ENCODE measurements at places on chromosomes 5 and 9.
A peak's percentile ranks its signal among the peaks of the same experiment; 100 is the strongest.

DNA sequence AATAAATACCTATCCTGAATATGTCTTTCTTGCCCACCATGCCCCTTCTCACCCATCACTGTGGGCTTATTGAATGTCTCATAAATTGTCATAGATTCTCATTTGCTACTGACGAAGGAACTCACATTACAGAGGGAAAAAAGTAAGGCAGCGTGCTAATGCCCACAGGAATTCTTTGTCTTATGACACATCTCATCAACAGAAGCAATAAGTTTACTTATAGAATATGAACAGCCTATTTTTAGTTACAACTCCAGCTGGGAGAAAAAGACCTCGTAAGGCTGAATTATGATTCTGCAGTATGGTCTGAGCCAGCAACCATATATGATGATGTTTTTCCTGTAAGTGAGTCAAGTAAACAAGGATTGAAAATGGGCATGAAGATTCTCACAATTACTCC lies 22.4 kb upstream of the ATG10 start:
- no peak for DNase-seq

- no peak for DNase-seq
These were observed 94.4 kb downstream of the GLDC start for GRCh38 chr9:6551136-6551535.

GRCh38 chr5:22728610-22729009 lies 124.5 kb downstream of the CDH12 start:
- DNase-seq = no peak

DNA sequence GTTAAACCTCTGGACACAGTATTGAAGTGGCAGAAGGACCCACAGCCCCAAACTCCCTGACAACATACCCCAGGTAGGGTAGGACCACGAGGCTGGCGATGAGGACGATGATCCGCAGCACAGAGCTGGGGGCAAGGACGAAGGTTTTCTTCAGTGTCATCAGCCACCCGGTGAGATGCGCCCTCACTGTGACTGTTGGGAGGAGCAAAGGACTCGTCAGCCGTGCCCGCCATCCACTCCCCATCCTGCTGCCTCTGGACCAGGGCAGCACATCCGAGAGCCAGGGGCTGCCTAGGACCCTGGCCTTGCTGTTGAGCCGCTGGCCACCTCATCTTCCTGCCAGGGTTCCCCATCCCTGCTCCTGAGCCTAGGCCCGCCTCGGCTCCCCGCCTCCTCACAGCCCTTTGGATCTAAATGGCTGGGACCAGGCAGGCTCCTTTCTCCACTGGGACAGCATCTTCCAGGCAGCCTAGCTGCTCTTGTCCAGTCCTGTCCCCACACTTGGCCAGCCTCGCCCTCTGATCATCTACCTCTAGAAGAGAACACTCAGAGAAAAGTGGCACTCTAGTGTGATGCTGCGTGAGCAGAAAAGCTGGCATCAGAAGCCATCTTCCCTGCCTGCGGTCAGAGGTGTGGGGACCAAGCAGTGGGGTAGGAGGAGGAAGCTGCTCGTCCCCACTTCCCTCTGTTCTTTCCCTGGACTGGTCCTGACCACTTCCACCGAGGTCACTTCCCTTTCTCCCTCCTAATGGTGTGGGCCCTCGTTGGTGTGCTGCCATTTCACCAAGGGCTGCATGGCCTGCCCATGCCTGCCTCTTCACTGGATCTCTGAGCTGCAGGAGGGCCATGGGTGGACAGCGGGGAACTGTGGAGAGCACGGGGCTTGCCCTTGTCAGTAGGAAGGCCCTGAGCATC lies 49.2 kb downstream of the OTULIN start:
- DNase-seq = no peak

GRCh38 chr5:38695021-38695958 lies 138.8 kb upstream of the LIFR start:
- no peak for DNase-seq

GRCh38 chr9:128689820-128690683 lies 1.0 kb downstream of the SET start:
- peak; percentile 74 for DNase-seq

DNA sequence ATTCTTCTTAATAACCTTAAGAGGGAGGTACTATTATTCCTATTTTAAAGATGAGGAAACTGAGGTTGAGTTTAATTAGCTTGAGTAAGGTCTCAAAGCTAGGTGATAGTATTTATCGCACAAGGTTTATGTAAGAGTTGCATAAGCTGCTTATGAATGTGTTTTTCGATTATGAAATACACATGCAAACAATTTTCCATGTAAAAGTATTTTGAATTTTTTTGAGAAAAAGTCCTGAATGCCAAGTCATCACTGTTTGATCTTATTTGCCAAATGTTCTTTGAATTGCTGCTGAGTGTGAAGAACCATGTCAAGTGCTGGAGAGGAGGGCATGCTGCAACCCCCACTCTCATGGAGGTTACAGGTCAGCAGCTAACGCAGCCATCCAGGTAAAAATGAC lies 174.4 kb downstream of the CARTPT start:
- DNase-seq = no peak

GRCh38 chr5:109411627-109412026 lies 1.9 kb upstream of the PJA2 start:
- DNase-seq = peak; percentile 42

DNA sequence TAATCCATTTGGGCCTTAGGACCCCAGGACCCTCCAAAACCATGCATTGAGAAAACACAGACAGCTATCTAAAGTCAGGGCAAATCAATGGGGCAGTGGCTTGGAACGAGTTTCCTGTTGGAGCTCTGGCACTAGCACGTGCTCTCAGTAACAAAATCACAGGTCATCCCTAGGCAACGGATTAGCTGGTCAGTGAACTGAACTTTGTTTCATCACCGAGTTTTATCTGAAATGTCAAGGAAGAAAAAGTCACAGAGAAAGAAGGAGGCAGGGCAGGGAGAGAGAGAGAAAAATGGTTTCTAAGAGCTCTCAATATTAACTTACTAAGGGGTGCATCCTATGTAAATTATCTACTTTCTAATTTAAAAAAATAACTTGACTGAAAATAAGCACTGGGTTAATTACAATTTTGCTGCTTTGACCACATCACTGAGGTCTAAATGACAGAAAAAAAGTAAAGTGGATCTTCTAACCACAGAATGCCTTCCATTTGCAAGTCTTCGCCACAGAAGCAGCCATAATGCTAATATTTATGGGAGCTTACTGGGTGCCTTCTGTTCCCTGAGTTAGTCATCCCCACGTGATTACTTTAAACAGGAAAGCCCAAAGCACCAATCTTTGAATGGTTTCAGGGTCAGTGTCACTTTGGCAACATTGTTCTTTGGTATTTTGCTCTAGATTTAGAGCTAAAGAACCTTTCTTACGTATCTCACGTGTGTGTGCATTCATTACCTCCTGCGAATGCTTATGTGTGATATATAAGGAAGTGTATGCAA lies 503.9 kb downstream of the RASEF start:
- DNase-seq = no peak

GRCh38 chr5:68114378-68115040 lies 101.0 kb upstream of the PIK3R1 start:
- DNase-seq = no peak

- peak; percentile 43 for DNase-seq
These were observed 47.4 kb downstream of the FNBP1 start for GRCh38 chr9:129995409-129996160.

GRCh38 chr9:16357828-16358227 lies 512.6 kb downstream of the BNC2 start:
- DNase-seq = no peak

DNA sequence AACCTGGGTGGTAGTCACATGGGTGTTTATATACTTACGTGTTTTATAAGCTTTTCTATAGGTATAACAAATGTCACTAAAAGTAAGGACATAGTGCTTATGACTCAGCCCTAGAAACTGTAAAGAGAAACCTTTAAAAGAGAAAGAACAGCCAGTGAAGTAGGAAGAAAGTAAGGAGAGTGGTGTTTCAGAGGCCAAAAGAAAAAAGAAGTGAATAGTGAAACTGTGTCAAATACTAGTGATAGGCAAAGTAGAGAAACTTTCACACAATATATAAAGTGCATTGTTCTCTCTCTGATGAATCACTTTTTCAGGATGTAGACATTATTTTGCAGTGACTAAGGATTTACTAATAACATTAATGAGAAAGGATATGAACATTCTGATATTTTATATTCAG lies 74.2 kb upstream of the SUSD1 start:
- DNase-seq = no peak

GRCh38 chr5:92713826-92714225 lies 867.2 kb downstream of the NR2F1-AS1 start:
- DNase-seq = no peak

All from CD4-positive, alpha-beta T cell treated with Interferon alpha-2 for 1 hour (primary cell).